Stimulated activated CD8-positive, alpha-beta memory T cell treated with anti-CD3 and anti-CD28 coated beads, Interleukin-4, amount 100 ng/mL, for 4 hours (primary cell): ENCODE measurements at places on chromosomes 3 and 15.

DNA sequence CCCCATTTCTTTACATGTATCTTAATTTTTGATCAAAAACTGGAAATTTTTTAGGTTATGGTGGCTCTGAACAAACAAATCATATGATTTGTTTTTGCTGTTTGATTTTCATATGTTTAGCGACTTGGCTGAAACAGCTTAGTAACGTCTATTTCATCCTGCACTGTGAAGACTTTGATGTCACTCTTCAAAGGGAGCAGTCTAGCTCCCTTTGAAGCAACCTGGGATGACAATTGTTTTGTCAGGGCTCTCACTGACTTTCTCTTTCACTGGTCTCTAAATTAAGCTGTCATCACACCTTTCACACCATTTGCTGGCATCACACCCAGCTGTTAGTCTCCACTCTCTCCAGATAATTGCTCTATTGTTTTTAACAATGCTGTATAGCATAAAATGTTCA, 896.9 kb downstream of the IGSF11 start:
- DNase-seq = no peak

DNA sequence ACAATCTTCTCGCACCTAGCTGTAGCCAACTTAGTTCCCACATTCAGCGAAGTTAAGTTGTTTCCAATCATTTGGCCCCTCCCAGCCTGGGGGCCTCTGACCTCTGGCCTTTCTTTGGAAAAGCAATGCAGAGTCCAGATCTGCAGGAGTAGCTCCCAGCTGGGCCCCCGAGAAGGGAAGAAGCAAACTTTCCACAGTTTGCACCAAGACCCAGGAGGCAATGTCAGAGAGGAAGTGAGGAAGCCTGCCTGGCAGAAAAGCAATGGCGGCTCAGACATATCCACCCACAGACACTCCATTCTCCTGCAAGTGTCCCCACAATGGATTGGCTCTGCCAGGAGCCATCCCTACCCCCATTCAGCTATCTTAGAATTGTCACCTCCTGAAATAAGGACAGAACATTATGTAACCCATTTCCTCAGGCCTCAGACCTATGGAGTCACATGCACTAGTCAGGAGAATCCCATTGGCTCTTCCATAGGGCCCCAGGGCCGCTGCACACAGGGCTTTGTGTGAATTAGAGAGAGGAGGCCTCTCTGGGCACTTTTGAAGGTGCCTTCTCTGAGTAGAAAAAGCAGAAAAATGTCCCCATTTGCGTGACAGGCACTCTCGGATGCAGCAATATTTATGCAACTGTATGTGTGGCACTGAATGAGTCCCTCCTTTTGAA, 3.0 kb upstream of the BUB1B start:
- no peak for DNase-seq

DNA sequence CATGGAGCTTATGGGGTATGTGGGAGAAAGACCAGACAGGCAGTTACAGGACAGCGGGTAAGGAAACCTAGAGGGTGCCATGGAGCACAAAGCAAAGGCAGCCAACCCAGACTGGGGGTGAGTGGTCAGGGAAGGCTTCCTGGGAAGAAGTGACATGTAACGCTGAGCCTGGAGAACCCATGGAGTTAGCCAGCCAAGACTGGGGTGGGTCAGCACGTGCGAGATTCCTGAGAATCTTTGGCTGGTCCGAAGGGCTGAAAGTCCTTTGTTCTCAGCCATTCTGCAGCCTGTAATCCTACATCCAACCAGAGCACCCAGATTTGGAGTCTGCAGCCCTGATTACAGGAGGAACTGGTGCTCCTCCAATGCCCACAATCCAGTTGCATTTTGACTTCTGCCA, 120.1 kb upstream of the WNT5A start:
- DNase-seq = no peak

GRCh38 chr3:192106543-192106942, 620.8 kb downstream of the FGF12 start:
- DNase-seq = no peak

GRCh38 chr3:11613851-11614487, 29.7 kb downstream of the VGLL4 start:
- no peak for DNase-seq

DNA sequence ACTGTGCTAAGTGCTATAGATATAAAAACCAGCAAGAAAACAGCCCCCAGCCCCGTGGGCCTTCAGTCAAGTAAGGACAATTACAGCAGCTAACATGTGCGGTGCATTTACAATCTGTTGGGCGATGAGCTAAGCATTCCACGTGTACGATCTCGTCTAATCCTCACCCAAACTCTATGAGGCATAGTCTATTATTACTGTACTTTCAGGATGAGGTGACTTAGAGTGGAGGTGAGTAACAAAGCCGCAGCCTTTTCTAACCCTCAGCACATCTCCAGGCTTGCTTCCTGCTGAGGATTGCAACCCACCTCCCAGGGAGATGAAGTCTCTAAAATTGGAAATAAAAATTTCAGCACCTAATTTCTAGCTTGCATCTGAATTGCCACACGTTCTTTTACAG, 53.2 kb upstream of the MCF2L2 start:
- DNase-seq = no peak

DNA sequence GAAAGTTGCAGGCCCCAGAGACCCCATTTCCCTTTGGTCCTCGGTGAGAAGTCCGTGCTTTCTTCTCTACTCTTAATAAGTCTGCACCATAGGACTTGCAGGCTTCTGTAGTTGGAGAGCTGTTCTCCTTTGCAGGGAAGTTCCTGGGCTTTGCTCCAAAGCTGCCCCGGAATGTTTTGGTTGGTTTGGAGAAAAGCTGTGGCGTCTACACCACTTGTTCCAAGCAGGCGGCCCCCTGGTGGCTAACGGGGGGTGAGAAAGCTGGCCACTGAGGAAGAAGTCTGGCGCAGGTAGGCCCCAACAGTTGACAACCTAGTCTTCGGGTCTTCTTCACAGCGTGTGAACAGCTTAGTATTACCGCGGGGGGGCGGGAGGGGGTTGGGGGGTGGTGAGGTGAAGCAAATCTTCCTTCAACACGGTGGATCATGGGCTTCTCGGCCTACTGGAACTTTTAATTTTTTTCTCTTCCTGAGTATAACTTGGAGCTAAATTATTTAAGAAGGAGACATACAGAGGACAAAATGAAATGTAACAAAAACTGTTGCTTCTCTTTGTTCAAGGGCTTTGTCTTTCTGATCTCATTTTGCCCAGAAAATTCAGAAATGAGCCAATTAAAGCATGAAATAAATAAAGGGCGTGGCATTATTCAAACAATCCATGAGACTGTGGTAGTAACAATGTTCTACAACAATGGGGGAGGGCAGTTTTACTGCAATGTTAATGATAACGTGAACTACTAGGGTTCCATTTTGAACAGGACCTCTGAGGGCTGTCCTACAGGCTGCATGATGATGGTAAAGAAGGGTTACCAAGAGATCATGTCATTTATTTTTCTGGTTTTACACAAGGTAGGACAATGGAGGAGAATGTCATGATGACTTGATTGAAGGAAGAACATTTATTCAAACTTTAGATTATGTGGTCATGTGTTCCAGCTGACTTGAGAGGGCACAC, 2.2 kb upstream of the THRB start:
- no peak for DNase-seq

DNA sequence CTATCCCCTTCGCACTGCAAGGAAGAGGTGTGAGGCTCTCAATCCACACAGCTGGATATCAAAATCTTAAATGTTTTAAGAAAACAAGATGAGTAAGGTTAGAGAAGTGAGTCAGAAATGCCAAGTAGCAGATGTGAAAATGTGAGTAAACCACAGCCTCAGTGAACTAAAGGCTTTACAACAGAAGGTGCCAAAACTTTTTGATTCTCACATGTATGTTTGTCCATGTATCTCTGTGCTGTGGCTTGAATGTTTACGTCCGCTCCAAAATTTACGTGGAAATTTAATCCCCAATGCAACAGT, 126.8 kb upstream of the PFN2 start:
- DNase-seq = no peak

- DNase-seq = no peak
Measured at GRCh38 chr3:37124435-37124834, 49.9 kb downstream of the LRRFIP2 start.

GRCh38 chr3:148697306-148698189, at the start of gene AGTR1:
Gene AGTR1, plus strand, starts transcription at chr3:148697903. Its CDS starts 43,133 bp downstream, at chr3:148741036.
- DNase-seq = no peak

DNA sequence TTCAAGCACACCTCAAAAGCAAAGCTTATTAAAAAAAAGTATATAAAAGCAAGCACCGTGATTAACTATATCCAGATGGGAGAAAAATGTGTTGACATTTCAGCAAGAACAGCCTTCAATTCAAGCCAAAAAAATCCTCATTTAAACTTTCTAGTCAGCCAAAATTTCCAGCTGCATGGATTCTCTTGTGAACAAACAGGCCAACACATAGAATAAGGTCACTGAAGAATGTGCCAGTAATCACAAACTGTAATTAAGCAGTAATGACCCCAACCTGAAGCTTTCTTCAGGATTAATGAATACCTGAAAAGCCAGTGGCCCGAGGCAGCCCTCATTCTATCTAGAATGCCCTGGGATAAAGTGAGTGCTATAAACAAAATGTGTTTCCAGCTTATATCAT, 130.7 kb upstream of the KCNMB2 start:
- DNase-seq = no peak

- no peak for DNase-seq
Measured at GRCh38 chr15:24899367-24899766, 55.4 kb upstream of the SNRPN start.

- DNase-seq = no peak
Measured at GRCh38 chr15:68197661-68198437, 7.3 kb downstream of the CALML4 start.

GRCh38 chr3:177249203-177249602, 51.9 kb upstream of the TBL1XR1 start:
- no peak for DNase-seq
